T-helper 17 cell (primary cell): ENCODE measurements at places on chromosomes 5 and 9. TPM values are rescaled to one million over a fixed set of nuclear protein-coding genes. Genes with fewer than 3 reads are reported as not detected.

The CDH6 gene
- not detected for total RNA-seq

The TICAM2 gene
- total RNA-seq: 0.90 TPM

The AGPAT2 gene
- 8.5 TPM for total RNA-seq

The MYMK gene
- not detected for total RNA-seq

The TTC23L gene
- 0.96 TPM for total RNA-seq

DNA sequence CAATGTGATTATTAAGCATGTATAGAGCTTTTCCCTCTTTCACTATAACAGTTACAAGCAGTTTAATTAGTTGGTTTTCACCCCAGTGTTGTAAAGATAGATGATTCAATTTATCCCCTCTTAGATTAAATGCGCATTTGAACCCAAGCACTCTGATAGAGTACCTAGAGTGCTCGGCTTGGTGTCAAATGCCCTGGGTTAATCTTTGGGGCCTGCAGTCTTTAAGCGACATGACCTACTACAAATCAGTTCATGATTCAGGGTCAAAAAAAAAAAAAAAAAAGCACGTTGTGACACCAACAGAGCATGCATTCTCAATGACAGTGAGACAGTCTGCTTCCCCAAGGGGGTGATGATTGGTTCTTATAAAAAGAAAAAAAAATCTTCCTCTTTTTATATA lies 375.3 kb downstream of the BRINP1 start:
- no peak for DNase-seq

GRCh38 chr5:179417016-179417415 lies 71.8 kb upstream of the ADAMTS2 start:
- DNase-seq: no peak

The MELK gene
- 0.73 TPM for total RNA-seq

DNA sequence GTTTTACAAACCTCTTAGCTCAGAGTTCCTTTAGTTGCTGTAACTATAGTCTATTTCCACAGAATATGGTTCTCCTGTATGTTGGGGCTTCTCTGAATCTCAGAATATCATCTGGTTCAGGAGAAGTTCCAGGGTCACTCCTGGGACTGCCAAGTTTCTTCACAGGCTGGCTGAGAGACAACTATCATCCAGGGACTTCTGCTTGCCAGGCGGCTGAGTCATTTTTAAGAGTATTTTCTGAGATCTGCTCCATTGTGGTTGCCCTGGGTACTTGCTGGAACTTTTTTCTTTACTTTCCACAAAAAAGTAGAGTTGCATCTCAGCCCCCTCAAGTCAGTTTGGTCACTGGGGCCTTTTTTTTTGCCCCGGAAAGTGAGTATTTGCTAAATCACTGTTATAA lies 566.5 kb downstream of the LRRC70 start:
- no peak for DNase-seq
